ENCODE measurements at places on chromosomes 12 and 14.
A peak's percentile ranks its signal among the peaks of the same experiment; 100 is the strongest.

- no peak for DNase-seq
These were observed 6.1 kb downstream of the METTL3 start for GRCh38 chr14:21505012-21505553.

GRCh38 chr14:88955455-88955854 is 131.0 kb downstream of the TTC8 start:
- no peak for DNase-seq

- no peak for DNase-seq
These were observed 44.6 kb downstream of the HMGA2 start for GRCh38 chr12:65868878-65869277.

DNA sequence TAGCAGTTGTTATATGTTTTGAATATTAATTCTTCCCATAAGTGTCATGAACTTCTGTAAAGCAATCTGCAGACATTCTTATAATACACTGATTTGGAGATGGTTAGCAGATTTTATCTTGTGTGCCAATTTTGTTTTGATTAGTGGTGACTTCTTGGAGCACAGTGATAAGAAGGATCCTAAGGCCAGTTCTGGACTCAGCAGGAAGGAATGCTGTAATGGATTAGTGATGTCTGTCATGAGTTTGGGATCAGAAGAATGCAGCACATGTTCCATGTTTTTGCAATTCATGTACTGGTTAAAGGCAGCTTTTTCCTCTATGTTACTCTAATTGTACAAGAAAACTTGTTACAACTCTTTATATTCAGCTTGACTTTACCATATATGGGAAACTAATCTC is 91.5 kb downstream of the UNC79 start:
- DNase-seq, result no peak

- DNase-seq, result no peak
These were observed 46.5 kb downstream of the ELK3 start for GRCh38 chr12:96240656-96241055.

DNA sequence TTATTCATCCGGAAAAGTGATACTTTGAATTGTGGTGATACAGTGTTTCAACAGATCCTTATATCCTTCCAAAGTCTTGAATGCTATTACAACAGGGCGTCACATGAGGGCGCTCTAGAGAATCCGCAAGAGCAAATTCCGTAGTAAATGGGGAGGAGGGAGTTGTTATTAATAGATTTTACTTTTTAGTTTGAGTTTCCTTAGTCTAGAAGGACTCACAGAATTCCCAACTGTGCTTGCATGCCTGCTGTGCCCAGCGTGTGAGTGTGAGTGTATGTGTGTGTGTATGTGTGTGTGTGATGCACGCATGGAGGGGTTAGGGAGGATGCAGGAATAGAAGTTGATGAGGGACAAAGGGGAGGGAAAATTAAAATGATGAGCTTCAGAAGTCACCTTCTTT is 375.3 kb downstream of the C12orf75 start:
- peak; percentile 81 for DNase-seq

DNA sequence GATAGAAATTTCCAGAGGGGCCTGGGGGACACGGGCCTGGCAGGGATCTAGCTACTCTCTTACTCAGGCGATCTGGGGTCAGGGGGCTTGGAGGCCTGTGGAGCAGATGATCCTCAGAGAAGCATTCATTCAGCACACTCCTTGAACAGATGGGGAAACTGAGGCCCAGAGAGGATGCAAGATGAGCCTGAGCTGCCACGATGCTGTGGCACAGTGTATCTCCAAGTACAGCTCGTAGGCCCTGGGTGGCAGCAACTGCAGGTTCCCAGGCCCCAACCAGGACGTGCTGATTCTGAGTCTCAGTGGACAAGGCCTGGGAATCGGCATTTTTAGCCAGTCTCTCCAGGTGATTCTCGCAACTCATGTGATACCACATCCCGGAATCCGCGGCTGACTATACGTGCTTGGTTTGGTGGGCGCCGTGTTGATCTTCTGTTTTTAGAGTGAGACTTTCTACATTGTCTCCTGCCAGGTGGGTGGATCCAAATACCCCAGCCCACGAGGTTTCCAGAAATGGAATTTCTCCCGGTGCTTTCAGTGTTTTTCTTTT is 22.5 kb downstream of the ADGRD1 start:
- DNase-seq, result no peak
